ENCODE measurements at places on chromosomes 12 and 14.

- DNase-seq = no peak
Measured at GRCh38 chr12:70919597-70920035, 922 bp downstream of the PTPRR start.

DNA sequence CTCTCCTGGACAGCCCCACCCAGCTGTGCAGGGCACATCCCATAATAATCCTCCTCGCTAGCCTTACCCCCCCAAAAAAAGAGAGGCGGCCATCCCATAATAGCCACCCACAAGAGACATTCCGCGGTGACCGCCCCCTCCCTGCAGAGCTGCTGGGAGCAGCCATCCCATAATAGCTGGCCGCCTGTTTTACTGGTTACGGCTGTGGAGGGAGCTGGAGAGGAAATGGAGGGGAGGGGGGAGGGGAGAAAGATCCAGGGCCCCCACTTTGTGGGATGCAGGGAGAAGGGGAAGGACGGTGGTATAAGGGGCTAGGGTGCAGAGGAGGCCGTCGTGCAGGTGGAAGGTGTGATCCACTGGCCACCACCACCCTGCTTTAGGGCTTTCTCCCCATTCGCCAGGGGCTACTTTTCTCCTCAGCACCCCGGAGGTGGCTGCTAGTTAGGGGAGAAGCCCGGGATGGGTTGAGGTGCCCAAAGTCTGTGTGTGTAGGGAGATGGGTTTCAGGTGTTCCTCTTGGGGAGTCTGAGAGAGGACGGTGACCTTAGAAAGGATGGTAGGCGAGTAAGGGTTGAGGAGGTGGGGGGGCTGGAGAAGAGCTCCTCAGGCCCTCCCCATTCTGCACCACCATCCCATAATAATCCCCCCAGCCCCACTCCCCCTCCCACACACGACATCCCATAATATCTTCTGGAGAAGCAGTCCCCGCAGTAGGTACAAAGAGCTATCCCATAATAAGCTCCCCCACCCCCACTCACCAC, 6.0 kb upstream of the CHD4 start:
- no peak for DNase-seq

DNA sequence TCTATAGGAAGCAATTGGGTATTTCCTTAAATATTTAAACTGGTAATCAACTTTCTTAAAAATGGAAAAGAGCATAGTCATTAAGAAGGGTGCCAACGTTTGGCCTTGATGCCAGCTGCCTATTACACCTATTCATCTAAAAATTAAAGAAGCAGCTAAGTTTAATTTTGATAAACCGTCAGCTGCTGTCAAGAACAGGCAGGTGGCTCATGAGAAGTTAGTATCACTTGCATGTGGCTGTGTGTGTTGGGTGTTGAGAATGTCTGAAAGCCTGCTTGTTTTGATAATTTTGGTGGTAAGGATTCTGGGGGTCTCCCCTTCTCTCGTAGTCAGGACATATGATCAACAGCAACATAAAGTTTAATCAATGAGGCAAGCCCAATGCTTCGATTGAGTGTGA, 6.5 kb downstream of the GLRX5 start:
- DNase-seq = no peak

DNA sequence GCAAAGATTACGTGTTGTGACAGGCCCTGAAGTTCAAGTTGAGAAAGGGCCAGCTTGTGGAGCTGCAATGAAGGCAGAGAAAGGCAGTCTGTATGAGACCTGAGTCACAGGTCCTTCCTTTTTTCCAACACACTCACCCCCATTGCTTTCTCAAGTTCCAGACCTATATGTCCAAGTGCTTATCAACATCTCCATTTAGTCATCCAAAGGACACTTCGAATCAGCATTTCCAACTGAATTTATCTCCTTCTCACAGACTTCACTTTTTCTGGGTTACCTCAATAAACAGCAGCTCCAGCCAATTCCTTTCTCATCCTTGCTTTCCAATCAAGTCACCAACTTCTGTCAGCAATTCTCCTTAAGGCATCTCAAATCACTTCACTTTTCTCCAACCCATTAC, 56.4 kb upstream of the KIF21A start:
- no peak for DNase-seq

DNA sequence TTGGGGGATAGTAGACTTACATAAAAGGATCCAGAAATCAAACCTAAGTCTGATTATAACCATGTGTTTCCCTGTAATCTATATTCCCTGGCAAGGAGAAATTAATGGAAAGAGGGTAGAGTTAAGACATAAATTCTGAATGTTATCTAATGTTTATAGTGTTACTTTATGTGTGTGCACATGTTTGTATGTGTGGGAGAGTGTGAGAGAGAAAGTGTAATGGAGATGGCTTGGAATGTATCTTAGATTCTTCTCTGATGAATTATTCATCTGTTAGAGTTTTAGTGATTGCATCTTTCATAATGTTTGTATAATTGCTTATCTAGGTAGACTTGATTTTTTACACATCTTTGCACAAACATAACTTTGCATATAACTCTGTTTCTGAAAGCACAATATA, 490.9 kb downstream of the FLRT2 start:
- DNase-seq = no peak

DNA sequence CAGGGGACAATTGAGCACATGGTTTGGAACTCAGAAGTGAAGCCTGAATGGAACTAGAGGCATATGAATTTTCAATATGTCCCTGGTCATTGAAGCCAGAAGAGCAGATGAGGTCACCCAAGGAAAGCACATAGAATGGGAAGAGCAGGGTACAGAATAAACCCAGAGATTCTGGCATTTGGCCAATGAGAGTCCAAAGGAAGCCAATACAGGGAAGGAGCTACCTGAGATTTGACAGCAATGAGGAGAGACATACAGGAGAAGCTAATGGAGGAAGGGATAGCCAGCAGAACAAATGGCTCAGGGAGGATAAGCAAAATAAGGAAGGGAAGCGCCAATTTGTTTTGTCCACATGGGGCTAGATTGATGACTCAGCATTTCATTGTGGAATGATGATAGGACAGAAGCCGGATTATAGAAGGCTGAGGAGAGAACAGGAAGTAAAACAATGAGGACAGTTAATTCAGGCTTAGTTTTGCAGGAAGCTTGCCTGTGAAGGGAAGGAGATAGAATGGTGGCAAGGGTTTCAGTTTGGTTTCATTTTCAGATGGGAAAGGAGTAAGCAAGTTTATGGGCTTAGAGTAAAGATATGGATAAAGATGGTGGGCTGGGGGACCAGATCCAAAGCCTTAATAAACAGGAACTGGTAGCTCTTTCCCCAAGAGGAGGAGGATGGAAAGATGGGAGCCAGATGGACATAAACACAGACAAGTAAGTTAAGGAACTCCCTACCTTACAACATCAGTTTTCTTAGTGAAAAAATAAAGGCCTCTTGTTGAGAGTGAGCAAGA, 3.2 kb upstream of the SPTSSA start:
- DNase-seq = no peak

DNA sequence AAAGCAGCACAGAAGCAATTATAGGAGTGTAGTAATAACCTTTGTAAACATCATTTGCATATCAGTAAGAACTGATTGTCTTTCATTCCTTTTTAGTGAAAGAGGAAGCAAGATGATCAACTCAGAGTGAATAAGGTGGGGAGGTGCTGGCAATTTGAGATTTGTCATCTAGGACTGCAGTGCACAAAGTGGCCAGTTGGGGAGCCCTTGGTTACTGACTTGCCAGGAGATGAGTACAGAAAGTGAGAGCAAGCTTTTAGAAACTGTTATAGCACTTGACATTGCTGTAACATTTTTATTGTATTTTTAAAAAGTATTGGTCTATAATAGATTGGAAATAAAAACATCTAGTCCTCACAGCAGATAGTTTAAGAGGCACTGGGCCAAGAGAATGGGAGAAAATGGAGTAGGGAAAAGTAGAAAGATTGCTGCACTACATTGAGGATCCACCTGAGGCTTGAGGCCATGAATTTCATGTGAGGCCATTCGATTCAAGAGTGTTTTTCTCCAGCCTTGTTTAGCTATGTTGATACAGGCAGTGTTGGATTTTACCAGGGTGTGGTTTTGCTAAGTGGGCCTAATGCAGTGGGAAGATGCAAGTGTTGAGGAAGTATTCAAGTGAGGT, 98.2 kb downstream of the SNAPC1 start:
- DNase-seq = peak; percentile 41

GRCh38 chr12:104668274-104668718, 211.5 kb downstream of the CHST11 start:
- no peak for DNase-seq
